ENCODE measurements at places on chromosomes 7 and 10.

GRCh38 chr10:77943121-77943901 lies 16.8 kb upstream of the DLG5 start:
- DNase-seq: no peak

GRCh38 chr7:45054442-45054841 lies 34.3 kb downstream of the NACAD start:
- no peak for DNase-seq

GRCh38 chr10:33271969-33272583 lies 62.4 kb downstream of the NRP1 start:
- DNase-seq: no peak

DNA sequence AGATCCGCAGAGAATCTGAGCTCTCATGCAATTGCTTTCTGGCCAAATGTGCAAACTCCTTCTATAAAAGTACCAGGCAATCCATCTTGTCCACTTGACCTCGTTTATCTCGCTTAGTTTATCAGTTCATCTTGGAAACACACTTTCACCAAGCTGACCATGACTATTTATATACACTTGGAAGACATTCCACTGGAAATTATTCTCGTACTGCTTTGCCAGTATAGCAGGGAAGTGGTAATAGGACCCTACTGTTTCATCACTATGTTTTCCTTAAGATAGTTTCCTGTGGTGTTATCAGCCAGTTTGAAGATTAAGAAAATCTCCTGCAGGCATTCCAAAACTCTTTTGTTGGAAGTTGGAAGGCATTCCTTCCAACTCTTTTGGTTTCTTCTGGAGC lies 115.3 kb upstream of the FAM171A1 start:
- no peak for DNase-seq
